ENCODE measurements at places on chromosomes 6 and 20.

DNA sequence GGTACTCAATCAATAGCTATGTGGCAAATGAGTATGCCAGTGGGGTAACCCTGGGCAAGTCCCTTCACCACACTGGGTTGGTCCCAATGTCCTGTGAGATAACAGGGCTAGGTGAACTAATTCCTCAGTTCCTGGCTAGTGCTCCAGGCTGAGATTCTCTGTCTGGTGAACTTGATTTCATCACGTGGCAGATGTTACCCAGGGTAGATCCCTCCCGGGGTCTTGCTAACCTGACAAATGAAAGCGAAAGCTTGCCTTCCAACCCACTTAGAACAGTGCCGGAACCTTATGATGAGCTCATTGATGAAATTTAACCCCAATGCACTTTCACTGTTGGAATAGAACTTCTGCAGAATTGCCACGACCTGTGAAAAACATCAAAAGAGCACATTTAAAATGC, 6.6 kb upstream of the ANKRD60 start:
- no peak for DNase-seq

DNA sequence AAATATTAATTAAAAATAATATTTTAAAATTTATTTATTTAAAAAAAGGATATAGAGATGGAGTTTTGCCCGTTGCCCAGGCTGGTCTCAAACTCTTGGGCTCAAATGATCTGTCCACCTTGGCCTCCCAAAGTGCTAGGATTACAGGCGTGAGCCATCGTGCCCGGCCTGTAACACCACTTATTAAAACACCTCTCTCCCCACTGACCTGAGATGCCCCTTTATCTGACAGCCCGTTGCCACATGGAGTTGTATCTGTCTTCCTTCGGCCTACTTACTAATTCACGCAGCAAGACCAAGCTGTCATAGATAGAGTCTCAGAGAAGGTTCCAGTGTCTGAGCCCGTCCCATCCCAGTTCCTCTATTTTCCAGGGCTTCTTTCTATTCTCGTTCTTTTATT, 30.7 kb downstream of the KIF25 start:
- no peak for DNase-seq

DNA sequence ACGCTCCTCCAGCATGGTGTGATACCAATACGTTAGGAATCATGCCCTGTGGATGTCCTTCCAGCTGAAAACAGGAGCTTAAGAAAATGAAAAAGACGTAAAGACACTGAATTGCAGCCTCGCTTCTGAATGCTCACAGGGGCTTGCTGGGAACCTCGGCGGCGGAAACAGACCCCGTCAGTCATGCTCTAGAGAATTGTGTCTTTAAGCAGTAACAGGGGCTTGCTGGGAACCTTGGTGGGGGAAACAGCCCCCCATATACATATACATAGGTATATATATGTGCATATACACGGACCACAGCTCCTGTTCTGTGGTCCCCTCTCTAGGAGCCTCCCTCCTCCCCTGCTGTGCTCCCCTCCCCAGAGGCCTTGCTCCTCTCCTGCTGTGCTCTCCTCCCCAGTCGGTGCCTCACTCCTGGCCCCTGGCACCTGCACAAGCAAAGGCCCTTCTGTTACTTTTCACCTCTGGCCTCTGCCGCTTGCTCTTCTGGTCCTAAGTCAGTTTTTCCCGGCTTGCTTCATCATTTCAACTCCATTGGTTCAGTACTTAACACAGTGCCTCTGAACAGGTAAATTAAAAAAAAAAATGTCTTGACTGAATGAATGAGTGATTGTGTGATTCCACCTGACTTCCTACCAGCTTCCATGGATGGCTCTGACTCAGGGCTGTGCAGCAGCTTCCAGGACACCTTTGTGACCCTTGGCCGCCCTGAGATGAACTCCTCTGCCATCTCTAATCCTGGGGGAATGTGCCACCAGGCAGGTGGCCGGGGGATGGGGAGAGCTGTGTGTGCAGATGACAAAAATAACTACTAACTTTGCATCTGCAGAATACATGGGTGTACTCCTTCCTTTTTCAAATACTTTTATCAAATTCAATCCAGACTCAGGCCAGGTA, 246.1 kb downstream of the SMOC2 start:
- DNase-seq, result no peak

- DNase-seq, result no peak
Measured at GRCh38 chr6:70172252-70172651, 130.6 kb downstream of the COL9A1 start.

- no peak for DNase-seq
Measured at GRCh38 chr20:15069355-15069754, 731.9 kb upstream of the FLRT3 start.

DNA sequence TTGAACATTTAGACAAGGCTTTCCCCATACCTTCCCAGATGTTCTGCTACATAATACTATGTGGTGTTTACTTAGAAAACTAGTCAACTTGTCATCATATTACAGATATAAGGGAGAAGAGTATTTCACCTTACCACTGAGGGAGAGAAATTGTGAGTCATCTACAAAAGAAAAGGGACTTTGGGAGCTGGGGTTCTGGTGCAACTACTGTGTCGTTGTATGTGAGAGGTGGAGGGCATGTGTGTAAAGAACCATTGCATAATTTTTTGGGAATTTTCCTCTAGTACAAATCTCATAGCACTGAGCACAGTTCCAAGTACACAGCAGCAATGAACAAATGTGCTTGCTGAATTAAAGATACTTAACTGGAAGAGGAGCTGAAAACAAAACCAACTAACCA, 665.6 kb downstream of the DHX35 start:
- DNase-seq, result no peak

Data from forelimb muscle (tissue), 1 donor.